Stomach (tissue), 19 donors: ENCODE measurements at places on chromosomes 3 and 15.

- no peak for DNase-seq
Measured at GRCh38 chr15:64697911-64698369, 77.4 kb downstream of the RBPMS2 start.

DNA sequence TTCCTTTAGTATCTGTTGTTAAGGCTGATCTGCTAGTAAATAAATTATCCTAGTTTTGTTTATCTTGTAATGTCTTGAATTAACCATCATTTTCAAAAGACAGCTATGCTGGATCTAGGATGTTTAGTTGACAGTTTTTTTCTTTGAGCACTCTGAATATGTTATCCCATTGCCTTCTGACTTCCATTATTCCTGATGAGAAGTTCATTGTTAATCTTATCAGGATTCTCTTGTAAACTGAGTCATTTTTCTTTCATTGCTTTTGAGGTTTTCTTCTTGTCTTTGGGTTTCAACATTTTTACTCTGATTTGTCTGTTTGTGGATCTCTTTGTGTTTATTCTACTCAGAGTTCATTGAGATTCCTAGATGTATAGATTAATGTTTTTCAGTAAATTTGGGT is 157.7 kb downstream of the WNT7A start:
- no peak for DNase-seq

GRCh38 chr15:99113547-99114271 is 8.8 kb downstream of the SYNM start:
- DNase-seq: no peak

GRCh38 chr3:173216063-173216462 is 75.0 kb upstream of the SPATA16 start:
- no peak for DNase-seq

DNA sequence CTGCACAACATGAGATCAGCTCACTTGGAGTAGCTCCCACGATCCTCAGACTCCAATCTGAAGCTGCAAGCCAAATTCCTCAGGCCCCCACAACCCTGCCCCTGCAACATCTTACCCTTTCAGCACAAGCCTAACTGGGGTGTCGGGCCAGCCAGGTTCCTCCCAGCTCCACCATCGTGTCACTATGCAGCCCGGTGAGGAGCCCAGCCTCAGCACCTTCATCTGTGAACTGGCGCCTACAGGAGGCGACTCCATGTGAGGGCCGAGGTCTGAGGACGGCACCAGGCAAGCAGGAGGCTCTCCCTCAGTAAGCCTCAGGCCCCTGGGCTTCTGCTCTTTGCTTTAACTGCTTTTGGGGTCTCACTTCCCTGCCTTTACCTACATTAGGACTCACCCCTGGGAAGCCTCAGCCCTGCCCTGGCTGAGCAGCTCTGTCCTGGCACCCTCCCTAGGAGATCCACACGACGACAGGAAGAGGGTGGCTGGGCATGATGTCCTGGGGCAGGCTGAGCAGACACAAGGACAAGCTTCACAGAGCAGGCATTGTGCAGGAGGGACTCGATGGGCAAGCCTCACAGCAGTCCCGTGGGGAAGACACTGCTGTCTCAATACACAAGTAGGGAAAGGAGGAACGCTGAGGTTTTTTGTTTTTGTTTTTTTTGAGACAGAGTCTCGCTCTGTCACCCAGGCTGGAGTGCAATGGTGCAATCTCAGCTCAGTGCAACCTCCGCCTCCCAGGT is 104.6 kb downstream of the ADAMTS17 start:
- no peak for DNase-seq

DNA sequence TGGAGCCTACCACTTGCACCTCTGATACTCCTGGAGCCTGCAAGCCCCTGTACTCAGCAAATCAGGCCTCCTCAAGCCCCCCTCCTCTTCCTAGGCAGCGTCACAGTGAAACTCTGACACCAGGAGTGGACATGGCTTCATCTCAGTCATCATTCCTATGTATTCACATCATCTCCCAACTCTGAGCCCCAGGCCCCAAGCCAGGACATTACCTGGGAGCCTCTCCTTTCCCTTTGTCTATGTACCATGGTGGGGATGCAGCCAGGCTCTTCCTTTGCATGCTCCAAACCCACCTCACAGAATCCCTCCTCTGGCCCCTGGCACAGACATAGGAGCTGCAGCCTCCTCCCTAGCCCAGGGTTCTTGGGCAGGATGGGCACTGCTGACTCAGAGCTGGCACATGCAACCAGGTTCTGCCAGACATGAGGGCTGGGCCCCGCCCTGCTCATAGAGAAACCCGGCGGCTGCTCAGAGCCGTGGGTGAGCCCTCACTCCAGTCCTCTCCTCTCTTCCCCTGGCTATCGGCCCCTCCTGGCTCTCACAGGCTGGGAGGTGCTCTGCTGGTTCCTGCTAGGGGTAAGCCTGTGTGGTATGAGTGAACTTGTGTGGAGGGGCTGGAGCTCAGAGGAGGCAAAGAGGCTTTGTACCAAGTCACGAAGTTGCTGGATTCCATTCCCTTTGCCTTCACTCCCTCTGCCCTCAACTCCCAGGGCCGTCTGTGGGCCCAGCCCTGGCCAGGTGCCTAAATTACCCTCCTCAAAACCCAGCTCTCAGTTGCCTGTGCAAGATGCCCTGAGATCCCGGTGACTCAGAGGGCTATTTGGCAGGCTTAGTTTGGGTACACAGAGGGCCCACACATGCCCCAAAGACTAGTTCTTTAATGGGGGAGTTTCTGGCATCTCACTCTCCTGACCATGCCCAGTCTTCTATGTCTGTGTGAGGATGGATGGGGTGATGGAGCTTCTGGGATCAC is 1.9 kb upstream of the PLCD1 start:
- DNase-seq: peak; percentile 73

DNA sequence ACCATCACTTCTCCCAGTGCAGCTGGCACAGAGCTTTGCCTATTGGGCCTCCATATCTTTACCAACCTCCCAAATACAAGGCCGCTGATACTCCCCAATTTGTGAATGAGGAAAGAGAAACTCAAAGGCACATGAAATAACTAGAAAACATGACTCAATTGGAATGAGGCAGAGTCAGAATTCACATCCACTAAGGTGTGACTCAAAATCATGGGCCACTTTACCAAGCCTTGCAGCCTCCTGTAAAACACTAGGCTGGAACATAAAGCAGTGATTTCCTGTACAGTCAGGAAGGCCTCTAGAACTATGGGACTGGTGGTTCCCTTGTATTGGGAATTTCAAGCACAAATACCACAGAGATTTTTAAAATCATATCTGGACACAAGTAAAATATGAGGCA is 128.6 kb downstream of the DCLK3 start:
- DNase-seq: no peak

DNA sequence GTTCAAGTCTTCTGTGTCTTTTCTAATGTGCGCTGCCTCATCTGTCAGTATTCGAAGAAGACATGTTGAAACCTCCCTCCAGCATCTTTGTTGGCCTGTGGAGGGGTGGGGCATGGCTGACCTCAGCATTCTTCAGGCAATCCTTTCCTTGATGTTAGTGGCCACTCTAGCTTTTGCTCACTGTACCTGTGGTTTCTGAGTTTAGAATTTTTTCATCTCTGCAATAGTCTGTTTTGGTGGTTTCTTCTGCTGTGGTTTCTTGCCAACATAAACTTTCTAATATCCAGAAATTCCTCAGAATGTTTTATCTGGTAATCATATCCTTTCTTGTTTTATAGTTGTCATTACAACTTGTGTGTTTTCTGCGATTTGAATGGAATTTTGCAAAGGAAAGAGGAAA is 251.3 kb upstream of the NR2E3 start:
- no peak for DNase-seq

DNA sequence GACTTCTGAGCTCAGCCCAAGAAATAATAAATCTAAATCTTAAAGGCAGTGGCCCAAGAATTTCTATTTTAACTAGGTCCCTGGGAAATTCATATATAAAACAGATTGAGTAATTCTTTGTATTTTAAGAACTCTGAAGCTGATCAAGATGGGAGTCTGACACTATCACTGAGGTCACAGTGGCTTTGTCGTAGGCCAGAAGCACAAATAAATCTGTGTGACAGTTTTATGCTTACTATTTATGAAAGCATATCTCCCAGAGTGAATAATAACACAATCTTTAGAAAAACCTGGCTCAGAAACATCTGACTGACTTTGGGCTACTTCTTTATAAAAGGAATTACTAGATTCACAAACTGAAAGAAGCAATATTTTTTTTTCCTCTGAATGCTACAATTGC is 51.9 kb downstream of the SLITRK3 start:
- DNase-seq: no peak

DNA sequence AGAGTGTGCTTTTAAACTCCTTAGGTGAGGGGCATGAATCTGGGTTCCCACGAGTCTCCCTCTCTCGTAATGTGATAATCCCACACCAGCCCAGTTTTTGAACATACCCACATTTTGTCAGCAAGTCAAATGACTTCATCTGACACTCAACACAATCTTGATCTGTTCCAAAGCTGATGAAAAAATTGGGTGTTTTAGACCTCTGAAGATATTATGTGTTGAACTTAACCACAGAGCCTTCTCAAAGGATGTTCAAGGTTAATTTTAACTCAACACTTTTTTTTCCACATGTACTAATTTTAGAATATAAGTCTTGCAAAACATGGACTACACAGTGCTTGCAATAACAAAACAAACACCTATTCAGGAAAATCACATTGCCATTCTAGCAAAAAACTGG is 123.1 kb downstream of the TGFBR2 start:
- DNase-seq: no peak

DNA sequence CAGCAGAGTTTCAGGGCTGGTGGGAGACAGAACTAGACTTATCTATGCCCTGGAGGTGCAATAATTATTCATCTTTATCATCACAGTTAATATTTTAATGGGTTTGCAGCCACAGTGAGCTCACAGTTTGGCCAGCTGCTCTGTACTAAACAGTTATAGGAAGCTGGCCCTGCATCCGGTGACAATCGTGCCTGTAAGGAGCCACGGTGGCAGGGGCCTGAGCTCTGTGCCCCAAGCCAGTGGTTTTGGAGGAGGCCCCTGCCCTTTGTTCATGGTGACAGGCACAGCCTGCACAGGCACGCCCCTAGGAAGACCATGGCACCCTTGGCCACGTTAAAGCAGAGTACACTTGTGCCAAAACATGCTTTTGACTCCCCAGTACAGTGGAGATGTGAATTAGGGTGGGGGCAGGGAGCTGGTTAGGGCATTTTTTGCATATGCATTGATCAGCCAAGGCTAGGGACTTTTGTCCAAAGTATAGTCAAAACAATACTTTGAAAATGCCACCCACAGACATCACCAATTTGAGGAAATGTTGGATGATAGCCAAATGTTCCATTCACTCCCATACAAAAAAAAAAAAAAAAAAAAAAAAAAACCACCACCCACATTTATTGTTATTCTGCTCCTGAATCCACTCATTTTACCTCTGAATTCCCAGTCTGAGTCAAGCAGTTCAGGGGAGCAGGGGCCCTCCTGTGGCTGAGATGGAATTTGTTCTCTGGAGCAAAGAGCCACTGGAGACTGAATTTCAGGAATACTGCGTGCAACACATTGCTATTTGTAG is 3.4 kb upstream of the RFTN1 start:
- peak; percentile 69 for DNase-seq

GRCh38 chr3:68985146-68985790 is 28.2 kb downstream of the EOGT start:
- no peak for DNase-seq

DNA sequence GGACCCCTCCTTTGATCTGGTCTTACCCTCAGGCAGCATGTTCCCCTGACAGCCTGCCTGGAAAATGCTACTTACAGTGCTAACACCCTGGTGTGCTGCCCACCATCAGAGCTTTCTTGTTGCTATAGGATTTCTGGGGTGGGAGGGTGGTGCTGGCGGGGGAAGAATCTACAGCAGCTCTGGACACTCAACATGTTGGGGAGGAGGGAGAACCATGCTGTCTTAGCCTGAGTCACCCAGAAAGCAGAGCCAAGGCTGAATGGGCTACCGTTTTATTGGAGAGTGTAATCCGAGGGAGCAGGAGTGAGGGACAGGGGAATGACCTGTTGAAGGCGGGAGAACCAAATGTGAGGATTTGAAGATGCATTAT is 45.6 kb downstream of the MFSD1 start:
- no peak for DNase-seq

- no peak for DNase-seq
Measured at GRCh38 chr3:118347396-118348168, 687.1 kb downstream of the IGSF11 start.

- DNase-seq: peak; percentile 87
Measured at GRCh38 chr3:126267169-126267975, 87.0 kb upstream of the ALDH1L1 start.

- no peak for DNase-seq
Measured at GRCh38 chr3:76474632-76475031, 565.3 kb upstream of the ROBO2 start.

- DNase-seq: no peak
Measured at GRCh38 chr15:98960555-98961050, 47.0 kb downstream of the PGPEP1L start.

GRCh38 chr3:100155128-100155527 is 40.8 kb upstream of the FILIP1L start:
- DNase-seq: no peak

- no peak for DNase-seq
Measured at GRCh38 chr15:59936741-59937140, 67.4 kb upstream of the FOXB1 start.

DNA sequence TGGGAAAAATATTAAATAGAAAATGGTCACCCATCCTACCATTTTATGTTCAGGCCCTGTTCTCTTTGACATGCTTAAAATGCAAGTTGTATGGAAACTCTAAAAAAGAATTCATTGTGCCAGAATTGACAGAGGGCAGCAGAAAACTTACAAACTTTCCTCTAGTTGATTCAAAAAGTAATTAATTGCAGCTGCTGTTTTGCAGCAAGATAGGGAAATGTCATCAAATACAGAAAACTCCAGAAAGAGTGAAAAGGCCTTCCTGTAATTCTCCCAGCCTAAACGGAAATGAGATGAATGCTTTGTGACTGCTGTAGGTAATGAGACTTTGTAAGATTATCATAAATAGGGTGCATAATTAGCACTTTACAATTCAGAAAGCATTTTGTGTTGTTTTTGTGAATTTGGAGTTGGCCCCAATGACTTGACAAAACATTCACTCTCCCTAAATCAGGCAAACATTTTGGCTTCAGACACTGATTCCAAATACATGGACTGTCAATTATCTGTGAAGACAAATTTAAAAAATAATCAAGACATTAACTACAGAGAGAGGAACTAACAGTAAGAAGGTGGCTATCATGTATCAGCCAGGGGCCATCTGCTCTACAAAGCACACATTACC is 861.8 kb downstream of the SQOR start:
- DNase-seq: no peak

- peak; percentile 1 for DNase-seq
Measured at GRCh38 chr3:79253704-79254103, 514.1 kb downstream of the ROBO1 start.

DNA sequence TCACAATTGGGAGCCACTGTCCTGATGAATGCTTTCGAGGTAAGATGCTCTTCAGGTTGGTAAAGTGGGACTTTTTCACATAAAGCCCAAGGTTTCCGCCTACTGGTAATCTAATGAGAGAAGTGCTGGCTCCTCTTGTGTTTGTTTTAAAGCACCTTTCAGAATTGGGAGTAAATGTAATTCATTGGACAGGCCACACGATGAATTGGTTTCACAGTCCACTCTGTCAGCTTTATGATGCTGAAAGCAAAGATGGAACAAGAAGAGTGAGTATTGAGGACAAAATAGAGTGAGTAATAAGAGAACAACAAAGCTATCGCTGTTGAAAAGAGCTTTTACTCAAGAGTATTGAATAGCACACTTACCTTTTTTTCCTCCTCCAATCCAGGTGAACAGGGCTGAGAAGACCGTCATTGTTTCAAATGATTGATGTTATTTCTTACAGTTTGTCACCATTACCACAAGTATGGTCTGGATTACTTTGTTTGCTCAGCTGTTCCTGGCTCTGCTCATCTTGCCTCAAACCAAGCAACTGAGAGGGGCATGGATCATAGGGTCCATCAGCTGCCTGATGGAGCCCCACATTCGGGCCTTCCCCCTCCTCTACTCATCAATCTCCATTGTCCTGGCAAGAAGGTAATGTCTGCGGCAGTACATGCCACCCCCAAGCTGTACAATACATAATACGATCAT is 136.1 kb upstream of the CNTN4 start:
- no peak for DNase-seq
